ENCODE measurements at places on chromosomes 3 and 15.
A peak's percentile ranks its signal among the peaks of the same experiment; 100 is the strongest.

- DNase-seq: no peak
Measured at GRCh38 chr3:13353936-13354542, 66.1 kb downstream of the NUP210 start.

DNA sequence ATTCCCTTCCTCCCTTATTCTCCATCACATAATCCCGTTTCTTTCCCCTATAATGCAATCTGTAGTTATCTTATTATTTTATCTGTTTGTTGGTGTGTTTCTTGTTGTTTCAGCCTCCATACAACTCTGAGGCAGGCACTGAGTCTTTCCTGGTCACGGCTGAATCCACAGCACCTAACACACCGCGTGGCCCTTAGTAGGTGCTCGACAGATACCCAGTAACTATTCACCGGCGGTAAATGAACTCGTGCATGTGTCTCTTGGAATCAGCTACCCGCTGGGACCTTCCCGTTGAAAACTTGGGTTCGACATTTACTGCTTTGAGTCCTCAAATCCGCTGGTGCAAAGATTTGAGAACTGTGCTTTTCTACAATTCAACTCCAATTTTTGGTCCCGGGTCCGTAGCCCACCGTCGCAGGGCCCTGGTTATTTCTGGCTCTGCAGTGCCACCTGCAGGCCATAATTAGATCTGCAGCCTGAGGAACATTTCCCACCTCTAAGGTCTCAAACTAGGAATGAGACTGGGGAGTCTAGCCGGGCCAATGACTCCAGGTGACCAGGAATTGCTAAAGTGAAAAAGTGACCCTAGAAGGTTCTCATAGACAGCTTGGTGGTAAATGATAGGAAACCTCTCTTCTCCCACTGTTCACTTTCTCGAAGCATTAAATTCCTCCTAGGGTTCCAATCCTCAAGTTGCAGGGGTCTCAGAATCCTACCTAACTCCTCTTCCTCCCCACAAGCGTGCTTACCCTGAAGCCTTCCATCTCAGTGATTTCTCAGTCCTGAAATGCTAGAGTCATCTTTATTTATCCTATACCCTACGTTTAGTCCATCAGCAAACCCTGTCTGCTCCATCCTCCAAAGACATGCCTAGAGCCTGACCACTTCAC is 40.0 kb upstream of the TRH start:
- no peak for DNase-seq

- no peak for DNase-seq
Measured at GRCh38 chr15:95304151-95304946, 1026.2 kb upstream of the NR2F2 start.

DNA sequence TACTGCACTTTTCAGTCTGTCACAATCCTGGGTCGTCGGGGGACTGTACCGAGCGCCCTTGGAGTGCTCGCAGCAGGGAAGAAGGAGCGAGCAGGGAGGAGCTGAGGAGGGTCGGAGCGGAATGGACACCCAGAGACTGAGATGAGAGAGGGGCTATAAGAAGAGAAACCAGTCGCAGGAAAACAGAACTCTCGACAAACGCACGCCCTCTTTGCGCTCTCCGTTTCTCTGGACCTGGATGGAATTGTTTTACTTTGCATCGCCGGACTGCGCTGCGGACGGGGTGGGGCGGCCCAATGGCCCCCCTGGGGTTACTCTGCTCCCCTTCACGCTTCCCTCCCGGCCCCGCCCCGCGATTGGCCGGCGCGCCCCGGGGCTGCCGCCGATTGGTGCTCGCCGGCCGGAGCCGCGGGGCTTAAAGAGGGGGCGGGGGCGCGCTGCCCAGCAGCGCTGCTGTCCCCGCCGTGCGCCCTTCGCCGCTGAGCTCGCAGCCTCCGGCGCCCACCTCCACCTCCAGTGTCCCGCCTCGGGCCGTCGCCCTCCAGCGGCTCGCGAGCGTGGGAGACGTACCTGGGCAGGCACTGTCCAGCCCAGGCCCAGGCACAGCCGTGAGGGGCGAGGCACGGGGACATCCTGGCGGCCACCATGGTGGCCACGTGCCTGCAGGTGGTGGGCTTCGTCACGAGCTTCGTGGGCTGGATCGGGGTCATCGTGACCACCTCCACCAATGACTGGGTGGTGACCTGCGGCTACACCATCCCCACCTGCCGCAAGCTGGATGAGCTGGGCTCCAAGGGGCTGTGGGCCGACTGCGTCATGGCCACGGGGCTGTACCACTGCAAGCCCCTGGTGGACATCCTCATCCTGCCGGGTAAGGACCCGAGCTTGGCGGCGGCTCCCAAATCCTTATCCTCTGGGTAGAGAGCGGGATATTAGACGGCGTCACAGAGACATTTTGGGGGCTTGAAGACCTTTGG is at the start of gene CLDN11:
TSS of gene CLDN11 (plus strand) at position 447 of the 977 bp plus-strand sequence. CDS start at position 646, 199 bp downstream.
- DNase-seq: no peak

DNA sequence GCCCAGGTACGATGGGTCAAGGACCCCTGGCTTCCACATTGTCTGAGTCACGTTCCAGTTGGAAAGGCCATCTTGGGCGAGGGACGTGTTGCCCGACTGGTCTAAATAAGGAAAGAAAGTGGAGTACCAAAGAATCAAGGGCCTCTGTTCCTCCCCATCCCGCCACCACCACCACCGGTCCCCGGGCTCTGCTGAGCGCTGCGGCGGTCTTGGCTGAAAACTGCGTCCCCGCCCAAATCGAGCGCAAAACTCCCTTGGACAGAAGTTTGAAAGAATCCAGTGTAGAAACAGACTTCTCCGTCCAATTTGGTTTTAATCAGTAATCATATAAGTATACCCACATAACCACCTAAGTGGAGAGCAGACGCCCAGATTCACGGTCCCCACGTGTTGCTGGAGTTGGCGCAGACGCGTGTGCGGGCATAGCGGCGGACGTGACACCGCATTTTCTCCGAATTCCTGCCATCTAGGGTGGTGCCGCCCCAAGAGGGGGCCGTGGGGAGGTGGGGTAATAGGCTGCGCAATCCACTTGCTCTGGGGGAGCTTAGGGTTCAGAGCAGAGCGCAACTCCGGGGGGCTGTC is 243.8 kb upstream of the TOPAZ1 start:
- no peak for DNase-seq

DNA sequence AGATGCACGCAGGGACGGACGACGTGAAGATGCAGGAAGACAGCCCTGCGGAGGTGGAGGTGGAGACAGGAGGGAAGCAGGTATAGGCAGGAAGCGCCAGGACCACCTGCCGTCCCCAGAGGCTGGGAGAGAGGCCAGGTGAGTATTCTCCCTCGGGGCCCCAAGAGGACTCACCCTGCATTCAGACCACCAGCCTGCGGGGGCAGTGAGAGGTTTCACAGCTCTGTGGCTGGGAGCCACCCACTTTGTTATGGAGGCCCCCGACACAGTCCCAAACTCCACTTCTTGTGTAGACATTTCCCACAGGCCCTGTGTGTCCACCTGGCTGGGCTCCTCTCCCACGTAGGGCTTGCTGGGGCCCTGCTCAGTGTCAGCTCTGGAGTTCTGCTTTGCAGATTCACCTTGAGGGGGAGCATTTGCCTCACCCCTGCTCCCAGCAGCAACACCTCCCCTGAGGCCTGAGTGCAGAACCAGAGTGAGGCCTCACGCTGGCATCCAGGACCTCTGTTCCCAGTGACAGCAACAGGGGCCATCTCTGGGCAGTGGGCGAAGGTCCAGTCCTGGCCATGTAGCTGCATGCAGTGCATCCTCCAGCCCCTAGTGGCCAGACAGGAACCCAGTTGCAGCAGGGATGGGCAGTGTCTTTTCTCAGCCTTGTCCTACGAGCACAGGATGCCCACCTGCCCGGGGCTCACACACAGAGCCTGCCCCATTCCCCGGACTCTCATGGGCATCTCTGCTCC is 119.4 kb upstream of the IQSEC1 start:
- no peak for DNase-seq

DNA sequence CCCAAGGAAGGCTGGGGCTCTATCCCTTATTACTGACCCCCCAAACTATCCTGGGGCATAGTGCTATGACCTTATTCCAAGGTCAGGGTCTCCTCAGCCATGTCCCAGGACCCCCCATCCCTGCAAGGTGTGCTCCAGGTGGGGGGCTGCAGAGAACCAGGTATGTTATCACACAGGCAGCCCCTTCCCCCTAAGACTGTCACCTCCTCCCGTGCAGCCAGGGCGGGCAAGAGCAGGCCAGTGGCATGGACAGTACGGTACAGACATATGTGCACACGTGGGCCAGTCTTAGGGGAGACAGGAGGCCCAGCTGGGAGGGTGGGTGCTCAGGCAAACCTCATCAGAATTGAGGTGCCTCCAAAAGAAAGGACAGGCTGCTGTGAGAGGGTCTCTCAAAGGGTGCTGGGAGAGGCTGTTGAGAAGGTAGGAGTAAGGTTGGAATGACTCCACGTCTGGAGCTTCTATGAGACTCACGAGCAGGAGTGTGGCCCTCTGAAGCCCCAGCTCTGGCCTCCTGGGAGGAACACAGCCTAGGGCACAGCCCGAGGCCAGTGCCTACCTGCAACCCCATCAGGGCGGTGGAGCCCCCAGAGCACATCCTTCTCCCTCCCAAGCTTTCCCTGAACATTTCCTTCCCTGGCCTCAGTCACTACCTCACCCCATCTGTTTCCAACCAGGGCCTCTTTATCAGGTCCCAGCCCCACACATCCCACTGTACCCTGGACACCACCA is 1.7 kb upstream of the COL7A1 start:
- no peak for DNase-seq

DNA sequence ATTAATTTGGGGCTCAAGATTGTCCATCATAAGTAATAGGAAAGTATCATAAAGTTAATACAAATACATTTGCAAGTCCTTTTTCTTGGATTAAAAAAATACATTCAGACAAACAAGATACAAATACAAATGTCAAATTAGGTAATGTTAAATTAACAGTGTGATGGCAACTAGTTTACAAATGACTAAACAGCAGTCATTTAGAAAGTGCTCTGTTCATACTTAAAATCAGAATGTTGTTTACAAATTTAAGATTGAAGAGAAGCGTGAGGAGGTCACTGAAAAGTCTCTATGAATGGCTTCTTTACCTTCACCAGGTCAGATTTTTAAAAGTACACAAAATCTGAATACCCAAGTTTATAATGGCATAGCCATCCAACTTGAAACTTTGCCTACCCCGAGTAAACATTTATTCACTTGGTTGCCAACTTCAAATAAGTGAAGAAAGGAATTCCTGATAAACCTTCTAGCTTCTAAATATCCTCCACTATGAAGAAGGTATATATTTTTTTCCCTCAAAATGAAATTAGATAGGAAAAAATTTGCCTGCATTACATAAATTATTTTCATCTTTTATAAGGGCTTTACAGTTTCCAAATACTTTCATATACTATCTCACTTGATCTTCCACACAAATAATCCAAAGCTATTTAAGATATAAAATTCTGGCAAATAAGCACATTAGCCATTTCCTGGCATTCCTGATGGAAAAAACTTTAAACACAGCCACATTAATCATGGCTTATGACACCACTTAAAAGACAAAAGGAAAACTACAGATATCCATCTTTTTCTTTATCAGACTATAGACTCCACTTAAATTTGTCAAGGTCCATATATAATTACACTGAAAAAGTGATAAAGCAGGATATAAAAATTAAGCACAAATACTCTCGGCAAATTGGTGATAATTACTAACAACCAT is 11.5 kb upstream of the NEK10 start:
- no peak for DNase-seq

GRCh38 chr3:112811131-112811884 is 35.4 kb downstream of the CD200R1L start:
- DNase-seq: peak; percentile 87

GRCh38 chr15:43330780-43331087 is 361 bp upstream of the LCMT2 start:
- DNase-seq: no peak

GRCh38 chr3:119660474-119661440 is at the start of gene POPDC2:
Gene POPDC2, minus strand, starts transcription at chr3:119660589. Its CDS starts 166 bp downstream, at chr3:119660423.
- DNase-seq: no peak

GRCh38 chr3:40925231-40925630 is 274.1 kb upstream of the CTNNB1 start:
- DNase-seq: no peak

GRCh38 chr3:67064105-67064504 is 66.0 kb downstream of the KBTBD8 start:
- no peak for DNase-seq

DNA sequence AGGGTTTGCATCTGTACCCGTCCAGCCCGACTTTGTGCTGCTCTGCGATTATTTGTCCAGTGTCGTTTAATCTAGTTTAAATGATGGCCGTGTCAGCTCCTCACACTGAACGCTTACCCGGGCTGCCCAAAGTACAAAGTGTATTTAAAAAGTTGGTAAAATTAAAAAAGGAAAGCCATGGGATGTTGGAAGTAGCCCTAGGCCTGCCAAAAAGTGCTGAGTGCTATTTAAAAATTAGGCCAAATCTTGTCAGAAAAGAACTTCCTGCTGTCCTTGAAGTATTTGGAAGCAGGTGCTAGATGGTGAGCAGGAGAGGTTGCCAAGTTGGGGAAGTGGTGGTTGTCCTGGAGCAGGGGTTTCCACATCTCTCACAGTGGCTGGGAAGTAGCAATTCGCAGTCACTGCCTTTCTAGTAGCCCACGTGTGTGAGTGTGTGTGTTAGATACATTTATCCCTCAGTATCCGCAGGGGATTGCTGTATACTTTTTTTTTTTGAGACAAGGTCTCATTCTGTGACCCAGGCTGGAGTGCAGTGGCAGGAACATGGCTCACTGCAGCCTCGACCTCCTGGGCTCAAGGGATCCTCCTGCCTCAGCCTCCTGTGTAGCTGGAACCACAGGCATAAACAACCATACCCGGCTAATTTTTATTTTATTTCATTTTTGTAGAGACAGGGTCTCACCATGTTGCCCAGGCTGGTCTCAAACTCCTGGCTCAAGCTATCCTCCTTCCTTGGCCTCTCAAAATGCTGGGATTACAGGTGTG is 664 bp downstream of the PPCDC start:
- DNase-seq: no peak

GRCh38 chr15:100847194-100847593 is 32.4 kb upstream of the ALDH1A3 start:
- DNase-seq: no peak

GRCh38 chr15:76514282-76514681 is 177.7 kb downstream of the ISL2 start:
- DNase-seq: no peak

DNA sequence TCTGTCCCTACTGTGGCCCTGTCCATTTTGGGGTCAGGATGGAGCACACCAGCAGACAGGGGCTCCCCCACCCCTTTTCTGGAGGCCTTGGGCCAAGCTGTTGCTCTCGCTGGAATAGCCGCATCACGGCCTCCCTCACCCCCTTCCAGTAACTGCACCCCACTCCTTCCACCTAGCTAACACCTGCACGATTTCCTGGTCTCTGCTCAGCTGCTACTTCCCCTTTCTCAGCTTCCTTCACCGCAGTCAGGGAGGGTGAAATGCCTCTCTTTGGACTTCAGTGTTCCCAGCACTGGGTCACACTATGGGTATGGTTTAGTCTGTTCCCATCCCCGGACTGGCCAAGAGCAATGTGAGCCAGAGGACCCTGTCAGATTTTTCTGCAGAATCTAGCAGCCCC is 400.2 kb downstream of the MCTP2 start:
- DNase-seq: no peak

DNA sequence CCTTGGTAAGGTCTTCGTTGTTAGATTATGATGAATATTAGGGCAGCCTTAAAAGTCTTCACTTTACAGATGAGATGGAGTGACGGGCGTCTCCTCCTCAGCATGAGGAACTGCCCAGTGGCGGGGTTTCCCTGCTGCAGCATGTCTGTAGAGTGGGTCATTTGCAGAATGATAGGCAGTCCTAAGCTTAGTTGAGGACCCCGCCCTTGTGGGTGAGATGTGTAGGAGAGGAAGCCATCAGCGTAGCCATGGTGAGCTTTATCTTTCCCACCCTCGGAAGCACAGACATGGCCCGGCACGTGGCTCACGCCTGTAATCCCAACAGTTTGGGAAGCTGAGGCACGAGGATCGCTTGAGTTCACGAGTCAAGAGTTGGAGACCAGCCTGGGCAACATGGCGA is 877 bp downstream of the NIT2 start:
- no peak for DNase-seq
